ENCODE measurements at places on chromosomes 3 and 15. TPM values are rescaled to one million over a fixed set of nuclear protein-coding genes. Genes with fewer than 3 reads are reported as not detected.

The TRIM42 gene
- polyA plus RNA-seq = not detected

The SYNPR gene
- polyA plus RNA-seq = 0.10 TPM

The NXPE3 gene
- polyA plus RNA-seq = 7.6 TPM

DNA sequence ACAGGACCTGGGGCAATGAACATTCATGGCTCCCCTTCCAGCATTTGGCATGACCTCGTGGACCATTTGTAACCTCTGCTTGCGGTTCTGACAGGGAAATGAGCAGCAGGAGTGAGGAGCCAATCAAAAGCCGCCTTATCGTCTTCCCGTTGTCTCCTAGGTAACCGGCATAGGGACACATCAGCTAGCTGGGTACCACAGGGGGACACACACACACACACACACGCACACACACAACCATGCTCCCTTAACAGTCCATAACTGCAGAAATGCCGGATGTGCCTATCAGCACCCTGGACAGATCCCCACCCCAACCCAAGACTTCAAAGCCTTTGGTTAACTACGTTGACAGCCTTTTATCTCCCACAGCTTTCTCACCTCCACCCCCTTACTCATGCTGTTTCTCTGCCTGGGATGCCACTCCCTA lies 53.4 kb upstream of the CCDC174 start:
- peak; percentile 35 for DNase-seq

- no peak for DNase-seq
Measured at GRCh38 chr3:5840056-5840455, 652.5 kb downstream of the EDEM1 start.

The ABI3BP gene
- polyA plus RNA-seq = 32.4 TPM

The FBXW12 gene
- polyA plus RNA-seq = 0.56 TPM

The ZDHHC23 gene
- polyA plus RNA-seq = 12.7 TPM

The PLXNA1 gene
- polyA plus RNA-seq = 29.5 TPM

GRCh38 chr15:72472992-72473610 lies 1.0 kb upstream of the ARIH1 start:
- DNase-seq = peak; percentile 14

DNA sequence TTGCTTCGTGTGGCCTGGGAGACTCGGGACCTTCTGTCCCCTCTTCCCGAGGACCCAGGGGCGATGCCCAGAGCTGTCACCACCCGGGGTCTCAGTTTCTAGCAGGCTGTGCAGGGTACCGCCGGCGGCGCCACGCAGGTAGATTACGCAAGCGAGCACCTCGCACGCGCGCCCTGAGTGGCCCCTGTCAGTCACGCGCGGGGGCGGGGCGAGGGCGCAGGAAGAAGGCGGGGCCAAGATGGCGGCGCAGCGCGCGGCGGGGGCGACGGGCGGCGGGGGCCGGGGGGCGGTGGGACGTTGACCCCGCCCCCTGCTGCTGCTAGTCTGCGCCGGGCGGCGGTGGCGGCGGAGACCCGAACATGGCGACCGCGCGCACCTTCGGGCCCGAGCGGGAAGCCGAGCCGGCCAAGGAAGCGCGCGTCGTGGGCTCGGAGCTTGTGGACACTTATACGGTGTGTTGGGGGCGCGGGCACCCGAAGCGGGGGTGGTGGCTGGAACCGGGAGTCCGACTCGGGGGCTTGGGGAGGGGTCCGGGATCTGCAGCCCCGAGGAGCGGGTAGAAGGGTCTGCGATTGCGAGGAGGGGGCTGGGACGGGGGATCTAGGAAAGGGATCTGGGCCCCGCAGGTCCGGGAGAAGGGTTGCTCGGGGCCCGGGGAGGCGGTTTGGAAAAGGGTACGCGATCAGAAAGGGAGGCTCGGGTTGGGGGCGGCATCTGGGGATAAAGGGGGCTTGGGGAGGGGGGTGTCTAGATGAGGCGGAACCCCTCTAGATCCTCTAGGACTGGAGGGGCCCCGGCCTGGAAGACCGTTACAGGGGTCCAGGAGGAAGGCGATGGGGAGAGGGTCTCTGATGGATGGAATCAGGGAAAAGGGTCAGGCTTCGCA lies at the start of gene NISCH:
NISCH (plus strand) TSS at position 322 of the 886 bp plus-strand sequence; CDS start at position 360, 38 bp downstream.
- DNase-seq = peak; percentile 73

DNA sequence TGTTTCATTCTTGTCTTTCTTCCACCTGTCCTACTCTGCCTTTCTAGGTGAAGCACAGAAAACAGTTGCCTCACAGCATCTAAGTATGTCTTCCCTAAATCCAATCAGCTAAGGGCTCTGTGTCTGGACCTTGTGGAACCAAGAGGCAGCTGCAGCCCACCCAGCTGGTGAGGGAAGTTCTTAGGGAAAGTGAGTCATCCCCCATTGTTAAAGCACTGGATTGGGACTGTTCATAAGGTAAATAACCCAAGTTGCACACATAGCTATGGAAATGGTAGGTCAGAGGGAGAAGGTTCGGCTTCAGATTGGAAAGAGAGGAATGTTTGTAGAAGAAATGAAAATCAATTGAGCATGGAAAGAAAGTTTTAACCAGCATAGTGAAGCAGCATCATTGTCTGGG lies 18.0 kb upstream of the ARNT2 start:
- no peak for DNase-seq

The BTBD1 gene
- 81.0 TPM for polyA plus RNA-seq

DNA sequence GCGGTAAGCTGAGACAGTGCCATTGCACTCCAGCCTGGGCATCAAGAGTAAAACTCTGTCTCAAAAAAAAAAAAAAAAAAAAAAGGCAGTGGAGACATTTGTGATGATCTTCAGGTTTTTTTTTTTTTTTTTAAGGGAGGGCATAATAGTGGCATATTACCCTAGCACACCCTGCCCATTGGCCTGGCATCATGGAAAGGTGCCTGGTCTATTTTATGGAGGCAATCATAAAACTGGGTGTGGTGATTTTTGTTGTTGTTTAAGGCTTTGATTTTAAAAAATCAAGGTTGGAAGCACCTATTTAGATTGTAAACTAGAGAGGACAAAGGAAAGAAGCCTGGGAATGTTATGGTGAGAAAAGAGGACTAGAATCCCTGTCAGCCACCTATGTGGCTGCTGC lies 6.0 kb downstream of the IQGAP1 start:
- DNase-seq = no peak

DNA sequence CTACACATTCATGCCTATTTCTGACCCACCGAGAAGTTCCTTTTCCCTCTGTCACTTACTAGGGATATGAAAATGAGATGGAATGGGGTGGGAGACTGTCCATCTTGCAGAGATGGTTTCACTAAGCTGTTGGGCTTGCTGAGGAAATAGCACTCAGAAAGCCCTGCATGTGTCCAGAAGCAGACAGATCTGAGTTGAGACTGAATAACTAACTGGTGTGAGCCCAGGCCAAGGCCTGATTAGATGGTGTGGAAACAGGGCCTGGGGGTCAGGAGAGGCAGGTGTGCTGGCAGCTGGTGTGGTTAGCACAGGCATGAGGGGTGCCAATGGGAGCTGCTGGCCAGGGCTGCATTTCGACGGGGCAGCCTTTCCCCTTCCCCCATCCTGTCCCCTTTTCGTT lies 72.1 kb downstream of the CLSTN2 start:
- DNase-seq = no peak

DNA sequence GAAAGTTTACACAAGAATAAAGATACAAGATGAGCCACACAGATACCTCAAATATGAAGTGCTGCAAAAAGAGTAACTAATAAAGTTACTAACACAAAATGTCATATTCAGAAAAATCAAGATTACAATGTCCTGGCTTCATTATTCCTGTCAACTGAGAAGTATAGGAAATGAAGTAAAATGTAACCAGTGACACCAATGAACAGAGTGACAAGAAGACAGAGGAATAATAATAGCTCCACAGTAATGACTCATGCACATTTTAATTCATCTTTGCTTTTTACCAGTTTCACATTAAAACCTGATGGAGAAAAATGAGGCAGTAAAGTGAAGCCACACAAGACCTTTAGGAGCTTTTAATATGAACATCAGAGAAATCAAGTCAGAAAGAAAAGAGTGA lies 214.1 kb downstream of the ZBBX start:
- no peak for DNase-seq

DNA sequence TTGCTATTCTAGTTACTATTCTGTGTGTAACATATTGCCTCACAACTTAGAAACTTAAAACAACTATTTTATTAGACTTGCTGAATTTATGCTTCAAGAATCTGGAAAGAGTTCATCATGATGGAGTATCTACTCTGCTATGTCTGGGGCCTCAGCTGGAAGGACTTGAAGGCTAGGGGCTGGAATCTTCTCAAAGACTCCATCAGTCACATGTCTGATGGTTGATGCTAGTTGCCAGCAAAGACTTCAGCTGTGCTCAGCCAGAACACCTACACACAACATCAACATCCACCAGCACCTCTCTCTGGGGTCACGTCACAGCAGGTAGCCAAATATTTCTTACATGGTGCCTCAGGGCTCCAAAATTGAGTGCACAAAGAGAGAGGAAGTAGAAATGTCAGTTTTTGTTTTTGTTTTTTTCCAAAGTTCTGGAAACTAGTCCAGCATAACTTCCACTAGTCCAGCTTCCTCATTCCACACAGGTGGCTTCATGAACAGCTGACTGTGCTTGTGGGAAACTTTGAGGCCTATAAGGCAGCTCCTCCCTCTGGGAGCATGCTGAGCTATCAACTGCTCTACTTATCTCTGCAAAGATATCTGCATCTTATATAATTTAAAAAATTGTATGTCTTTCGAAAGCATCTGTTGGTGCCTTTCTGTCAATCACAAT lies 325.4 kb upstream of the AGTR1 start:
- DNase-seq = no peak

GRCh38 chr3:9473496-9474065 lies 76.2 kb downstream of the SETD5 start:
- DNase-seq = no peak

The TUSC7 gene
- not detected for polyA plus RNA-seq

GRCh38 chr15:48645558-48646330 lies at the start of gene FBN1:
TSS of gene FBN1 (minus strand) at chr15:48645709. CDS start at chr15:48644769, 940 bp downstream.
- DNase-seq = peak; percentile 77

The STRA6 gene
- polyA plus RNA-seq = 36.8 TPM

The GOLGA8B gene
- polyA plus RNA-seq = 62.4 TPM

The ITPKA gene
- polyA plus RNA-seq = 0.19 TPM

GRCh38 chr15:92393980-92394308 lies 263 bp downstream of the ST8SIA2 start:
- DNase-seq = no peak
